Renal pelvis (tissue), 12 donors: ENCODE measurements at places on chromosomes 4 and X. TPM values are rescaled to one million over a fixed set of nuclear protein-coding genes. Genes with fewer than 3 reads are reported as not detected.

Gene NUP54
- polyA plus RNA-seq = 79.2 TPM

Gene KLHL5
- 37.4 TPM for polyA plus RNA-seq

Gene EGF
- polyA plus RNA-seq = 6.7 TPM

Gene F9
- not detected for polyA plus RNA-seq

Gene PRR32
- not detected for polyA plus RNA-seq

Gene STOX2
- polyA plus RNA-seq = 10.0 TPM

Gene NHSL2
- polyA plus RNA-seq = 8.6 TPM

Gene SLC39A8
- polyA plus RNA-seq = 18.8 TPM

Gene FABP2
- polyA plus RNA-seq = 0.09 TPM

Gene SPIN3
- 18.3 TPM for polyA plus RNA-seq

Gene RNF150
- 25.6 TPM for polyA plus RNA-seq

Gene PAGE2B
- not detected for polyA plus RNA-seq

Gene SPANXN4
- not detected for polyA plus RNA-seq

Gene ZMAT1
- 25.2 TPM for polyA plus RNA-seq

Gene ERAS
- polyA plus RNA-seq = 0.13 TPM

Gene CCDC120
- 11.9 TPM for polyA plus RNA-seq

Gene DNAAF6
- polyA plus RNA-seq = 0.13 TPM

Gene C4orf50
- polyA plus RNA-seq = 0.01 TPM

Gene TRIM60
- polyA plus RNA-seq = not detected

Gene SPANXA1
- not detected for polyA plus RNA-seq

Gene USP51
- polyA plus RNA-seq = 12.7 TPM

Gene PWWP3B
- 3.2 TPM for polyA plus RNA-seq

Gene MXD4
- polyA plus RNA-seq = 76.2 TPM

Gene ARHGEF9
- 43.5 TPM for polyA plus RNA-seq

Gene IQSEC2
- 15.0 TPM for polyA plus RNA-seq

Gene GPR34
- 6.0 TPM for polyA plus RNA-seq

Gene CXCL11
- polyA plus RNA-seq = 0.33 TPM

Gene WWC2
- 65.2 TPM for polyA plus RNA-seq

Gene PAGE5
- polyA plus RNA-seq = not detected

Gene ARL9
- polyA plus RNA-seq = 2.0 TPM

Gene GLRA3
- 0.03 TPM for polyA plus RNA-seq

Gene DAPP1
- polyA plus RNA-seq = 0.79 TPM

Gene ATOH1
- not detected for polyA plus RNA-seq

Gene DMP1
- polyA plus RNA-seq = not detected

Gene RASL11B
- polyA plus RNA-seq = 39.6 TPM

Gene ERVMER34-1
- 2.7 TPM for polyA plus RNA-seq

Gene ARMCX2
- 108 TPM for polyA plus RNA-seq

Gene MGAT4D
- not detected for polyA plus RNA-seq

Gene SMARCA5
- polyA plus RNA-seq = 110 TPM
